ENCODE measurements at places on chromosomes 13 and 19.

- no peak for DNase-seq
These were observed 3.8 kb upstream of the IFNL4 start for GRCh38 chr19:39252458-39252857.

- DNase-seq, result no peak
These were observed 26.3 kb downstream of the SAE1 start for GRCh38 chr19:47156861-47157430.

GRCh38 chr13:40141859-40142555, 486.5 kb downstream of the COG6 start:
- no peak for DNase-seq

DNA sequence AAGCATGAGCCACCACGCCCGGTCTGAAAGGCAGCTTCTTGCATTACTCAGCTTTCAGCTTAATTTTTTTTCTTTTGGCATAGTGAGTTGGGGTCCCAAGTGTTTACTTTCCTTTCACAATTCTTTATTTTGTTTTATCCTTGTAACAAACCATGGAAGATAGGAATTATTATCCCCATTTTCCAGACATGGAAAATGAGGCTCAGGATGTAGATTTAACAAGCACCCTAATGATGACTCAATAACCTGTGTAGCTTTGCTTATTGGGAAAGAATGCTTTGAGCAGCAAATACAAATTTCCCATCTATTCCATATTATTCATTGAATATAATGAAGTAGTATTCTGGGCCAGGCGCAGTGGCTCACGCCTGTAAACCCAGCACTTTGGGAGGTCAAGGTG, 13.5 kb upstream of the COG3 start:
- DNase-seq, result no peak

Data from stimulated activated CD4-positive, alpha-beta T cell treated with anti-CD3 and anti-CD28 coated beads, TNF-alpha, amount 100 ng/mL, for 48 hours (primary cell).